ENCODE measurements at places on chromosomes 5 and 9. TPM values are rescaled to one million over a fixed set of nuclear protein-coding genes. Genes with fewer than 3 reads are reported as not detected.
A peak's percentile ranks its signal among the peaks of the same experiment; 100 is the strongest.

Gene NTNG2
- total RNA-seq, result not detected

Gene SLC6A19
- not detected for total RNA-seq

Gene BAAT
- total RNA-seq, result 0.57 TPM

Gene TEK
- 0.15 TPM for total RNA-seq

Gene GMCL2
- total RNA-seq, result not detected

Gene CACFD1
- total RNA-seq, result 59.5 TPM

Gene DNAJC21
- 20.1 TPM for total RNA-seq

Gene CTSL
- 6.4 TPM for total RNA-seq

DNA sequence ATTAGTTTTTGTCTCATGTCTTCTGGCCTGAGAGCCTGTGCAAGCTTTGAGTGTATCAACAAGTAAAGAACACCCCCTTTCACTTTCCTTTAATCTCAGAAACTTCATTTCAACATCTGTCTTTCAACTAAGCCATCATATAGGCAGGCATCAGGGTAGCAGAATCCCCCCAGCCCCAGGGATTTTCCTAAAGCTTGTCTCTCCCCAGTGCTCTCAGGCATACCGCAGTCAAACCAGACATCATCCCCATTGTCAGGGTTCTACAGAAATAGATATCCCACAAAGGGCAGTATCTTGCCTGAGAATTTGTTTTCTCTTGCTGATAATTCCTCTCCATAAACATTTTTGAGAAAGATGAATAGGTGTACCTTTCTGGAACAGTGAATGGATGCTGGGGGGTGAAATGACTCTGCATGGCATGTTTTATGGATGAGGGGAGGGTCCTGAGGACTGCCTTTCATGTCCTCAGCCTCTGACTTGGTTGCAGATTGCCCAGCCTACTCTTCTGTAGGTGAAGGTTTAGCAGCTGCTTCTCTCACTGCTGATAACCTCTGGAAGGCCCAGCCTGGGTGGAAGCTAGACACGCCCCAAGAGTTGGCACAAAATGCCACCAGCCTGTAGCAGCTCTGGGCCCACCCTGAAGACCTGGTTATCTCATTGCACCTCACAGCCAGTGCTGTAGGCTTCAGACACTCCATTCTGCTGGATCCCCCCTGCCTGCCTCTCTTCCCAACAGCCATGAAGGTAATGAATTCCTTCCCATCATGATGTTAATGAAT is 20.5 kb upstream of the SHB start:
- DNase-seq, result no peak

DNA sequence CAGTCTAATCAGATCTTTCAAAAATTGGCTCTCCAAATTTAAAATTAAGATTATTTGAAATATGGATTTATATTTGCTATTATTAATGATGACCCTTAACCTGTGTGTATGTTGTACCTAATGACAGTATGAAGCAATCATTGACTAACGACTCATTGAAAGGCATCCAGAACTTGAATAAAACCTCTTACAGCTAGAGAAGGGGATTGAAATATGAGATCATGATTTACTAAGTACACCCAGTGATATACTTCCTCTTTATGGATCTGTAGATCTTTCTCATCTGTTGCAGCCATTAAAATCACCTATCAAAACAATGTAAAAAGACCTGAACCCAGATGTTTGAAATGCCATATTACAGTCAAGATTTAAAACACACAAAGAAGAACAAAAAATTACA is 126.5 kb downstream of the RPS23 start:
- no peak for DNase-seq

DNA sequence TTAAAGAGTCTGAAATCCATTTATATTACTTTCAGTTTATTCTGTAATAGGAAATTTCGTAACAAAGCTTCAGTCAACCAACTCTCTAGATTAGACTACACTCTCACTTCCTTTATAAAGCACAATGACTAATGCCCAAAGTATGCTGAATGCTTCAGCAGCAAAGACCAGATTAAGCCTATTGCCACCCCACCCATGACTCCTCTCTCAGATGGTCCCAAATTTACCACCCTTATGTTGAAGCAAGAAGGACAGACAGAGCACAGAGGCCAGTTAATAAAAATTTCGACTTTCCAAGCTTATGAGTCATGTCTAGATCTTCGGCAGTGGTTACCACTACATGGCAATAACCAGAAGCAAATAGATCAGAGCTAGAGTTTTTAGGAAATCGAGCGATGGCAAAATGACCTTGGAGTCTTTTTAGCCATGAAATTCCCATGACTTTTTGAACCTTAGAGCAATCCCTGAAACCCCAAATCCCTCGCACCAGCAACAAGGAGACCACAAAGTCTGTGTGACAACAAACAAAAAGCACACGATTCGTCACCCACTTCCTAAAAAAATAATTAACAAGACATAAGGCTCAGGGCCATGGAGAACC is 287.8 kb upstream of the RASA1 start:
- DNase-seq, result peak; percentile 15

GRCh38 chr9:116987721-116988485 is 300.8 kb downstream of the TRIM32 start:
- DNase-seq, result no peak

GRCh38 chr9:89558948-89559347 is 45.9 kb upstream of the GADD45G start:
- DNase-seq, result no peak

DNA sequence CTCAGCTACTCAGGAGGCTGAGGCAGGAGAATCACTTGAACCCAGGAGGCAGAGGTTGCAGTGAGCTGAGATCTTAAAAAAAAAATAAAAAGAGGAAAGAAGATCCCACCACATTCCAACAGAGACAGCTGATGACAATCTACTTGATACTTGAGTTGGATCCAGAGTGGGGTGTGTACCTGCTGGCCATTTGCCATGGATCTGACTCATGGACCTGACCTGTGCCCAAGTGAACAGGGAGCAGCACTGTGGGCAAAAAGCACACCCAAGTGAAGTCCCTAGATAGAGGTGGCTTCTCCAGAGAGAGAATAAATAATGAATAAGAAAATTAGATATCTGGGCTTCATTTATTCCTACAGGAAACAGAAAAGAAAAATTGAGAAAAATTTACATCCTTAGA is 81.2 kb upstream of the MIER3 start:
- peak; percentile 90 for DNase-seq

DNA sequence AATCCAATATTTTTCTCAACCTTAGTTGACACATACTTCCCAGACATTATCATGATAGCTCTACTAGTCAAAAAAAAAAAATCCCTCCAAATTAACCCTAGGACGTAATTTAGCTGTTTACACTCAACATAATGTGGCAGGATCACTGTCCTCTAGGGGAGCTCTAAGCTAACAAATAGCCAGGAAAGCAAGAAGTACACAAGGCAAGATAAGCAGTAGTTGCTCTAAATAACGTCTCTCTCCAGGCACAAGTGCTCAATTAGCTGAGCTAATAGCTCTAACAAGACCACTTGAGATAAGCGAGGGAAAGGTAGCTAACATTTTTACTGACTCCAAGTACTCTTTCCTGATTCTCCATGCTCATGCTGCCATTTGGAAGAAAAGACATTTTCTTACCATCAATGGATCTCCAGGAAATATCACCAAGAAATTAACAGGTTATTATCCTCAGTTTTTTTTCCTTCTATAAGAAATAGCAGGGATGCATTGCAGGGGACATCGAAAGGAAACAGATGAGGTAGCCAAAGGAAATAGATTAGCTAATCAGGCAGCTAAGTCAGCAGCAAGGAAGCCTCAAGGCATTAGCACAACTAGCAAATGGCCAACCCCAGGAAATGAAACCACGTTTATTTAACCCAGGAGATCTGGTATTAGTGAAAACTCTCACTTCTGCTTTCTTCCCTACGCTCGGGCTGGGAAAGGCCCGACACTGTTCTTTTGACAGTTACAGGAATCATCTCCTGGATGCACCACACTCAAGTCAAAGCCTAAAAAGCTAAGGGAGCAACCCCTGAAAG is 614.1 kb downstream of the PTPRD start:
- DNase-seq, result peak; percentile 31

DNA sequence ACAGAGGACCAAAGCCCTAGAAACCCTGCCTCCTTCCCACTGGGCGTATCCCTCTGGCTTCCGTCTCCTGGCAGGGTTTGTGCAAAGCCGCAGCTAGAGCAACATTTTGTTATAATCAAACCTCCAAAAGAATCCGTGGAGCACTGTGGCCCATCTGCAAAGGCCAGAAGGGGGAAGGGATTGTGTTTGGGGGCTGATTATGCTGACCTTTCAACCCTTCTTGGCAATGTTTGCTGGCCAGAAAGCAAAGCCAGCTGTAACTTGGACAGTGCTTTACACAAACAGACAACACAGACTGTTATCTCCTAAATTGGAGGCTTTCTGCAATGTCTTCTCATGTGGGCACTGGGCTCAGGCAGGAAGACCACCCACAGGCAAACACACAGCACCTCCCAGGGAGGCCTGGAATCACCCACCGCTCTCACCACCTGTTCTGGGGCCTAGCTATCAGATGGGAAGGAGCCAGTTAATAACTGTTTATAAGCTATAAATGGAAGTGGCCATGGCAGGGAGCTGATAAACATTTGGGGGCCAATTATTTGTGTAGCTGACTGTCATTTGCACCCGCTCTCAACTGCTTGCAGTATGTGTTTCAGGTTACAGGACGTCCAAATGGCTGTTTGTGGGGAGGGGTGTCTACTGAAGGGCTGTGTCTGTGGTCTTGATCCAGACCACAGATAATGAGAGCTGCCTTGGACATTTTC is 121.6 kb upstream of the ERCC6L2 start:
- no peak for DNase-seq

DNA sequence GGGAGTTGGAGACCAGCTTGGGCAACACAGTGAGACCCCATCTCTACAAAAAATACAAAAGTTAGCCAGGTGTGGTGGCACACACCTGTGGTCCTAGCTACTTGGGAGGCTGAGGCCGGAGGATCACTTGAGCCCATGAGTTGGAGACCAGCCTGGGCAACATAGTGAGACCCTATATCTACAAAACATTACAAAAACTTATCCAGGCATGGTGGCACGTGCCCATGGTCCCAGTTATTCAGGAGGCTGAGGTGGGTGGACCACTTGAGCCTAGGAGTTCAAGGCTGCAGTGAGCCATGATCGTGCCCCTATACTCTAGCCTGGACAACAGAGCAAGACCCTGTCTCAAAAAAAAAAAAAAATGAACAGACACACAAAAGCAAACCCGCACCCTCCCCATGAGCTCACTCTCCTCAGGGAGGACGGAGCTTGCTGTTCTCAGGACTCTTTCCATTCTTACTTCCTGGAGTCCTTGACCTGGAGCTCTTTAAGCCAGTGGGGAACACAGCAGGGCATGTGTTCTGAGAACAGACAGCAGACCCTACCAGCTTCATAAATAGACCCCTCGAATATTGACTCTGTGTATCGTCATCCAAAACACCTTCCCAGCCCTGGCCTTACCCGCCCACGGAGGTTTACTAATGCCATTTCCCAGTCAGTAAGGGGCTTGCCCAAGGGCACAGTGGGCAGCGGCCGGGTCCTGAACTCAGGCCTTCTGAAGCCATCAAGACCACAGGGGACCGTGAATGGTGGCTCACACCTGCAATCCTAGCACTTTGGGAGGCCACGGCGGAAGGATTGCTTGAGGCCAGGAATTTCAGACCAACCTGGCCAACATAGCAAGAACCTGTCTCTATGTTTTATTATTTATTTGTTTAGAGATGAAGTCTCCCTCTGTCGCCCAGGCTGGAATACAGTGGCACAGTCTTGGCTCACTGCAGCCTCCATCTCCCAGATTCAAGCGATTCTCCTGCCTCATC is 11.1 kb downstream of the PTGES2 start:
- no peak for DNase-seq

GRCh38 chr5:55855509-55855908 is 4.4 kb downstream of the IL31RA start:
- no peak for DNase-seq

- DNase-seq, result no peak
These were observed 143.0 kb downstream of the FGF1 start for GRCh38 chr5:142542906-142543305.

GRCh38 chr5:74201334-74202081 is 439.0 kb downstream of the ENC1 start:
- DNase-seq, result peak; percentile 94

DNA sequence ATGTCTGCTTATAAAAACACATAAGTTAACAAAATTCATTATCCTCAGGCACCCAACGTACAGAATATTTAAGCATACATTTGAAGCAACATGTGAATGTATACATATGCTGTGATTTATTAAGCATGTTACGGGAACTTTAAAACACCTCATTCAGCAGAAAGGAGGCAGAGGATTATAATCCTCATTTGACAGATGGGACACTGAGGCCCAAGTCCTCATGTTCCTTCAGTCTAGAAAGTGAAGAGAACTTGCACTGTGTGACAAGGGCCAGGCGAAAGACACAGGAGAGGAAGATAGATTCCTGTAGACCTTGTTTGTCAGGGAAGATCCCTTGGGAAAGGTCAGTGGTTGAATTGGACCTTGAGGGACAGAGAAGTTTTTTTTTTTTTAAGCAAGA is 7.6 kb upstream of the PSMD5 start:
- no peak for DNase-seq

GRCh38 chr9:131297903-131298302 is 8.4 kb downstream of the PLPP7 start:
- DNase-seq, result no peak

GRCh38 chr5:135395451-135395850 is 3.6 kb downstream of the MACROH2A1 start:
- DNase-seq, result no peak

DNA sequence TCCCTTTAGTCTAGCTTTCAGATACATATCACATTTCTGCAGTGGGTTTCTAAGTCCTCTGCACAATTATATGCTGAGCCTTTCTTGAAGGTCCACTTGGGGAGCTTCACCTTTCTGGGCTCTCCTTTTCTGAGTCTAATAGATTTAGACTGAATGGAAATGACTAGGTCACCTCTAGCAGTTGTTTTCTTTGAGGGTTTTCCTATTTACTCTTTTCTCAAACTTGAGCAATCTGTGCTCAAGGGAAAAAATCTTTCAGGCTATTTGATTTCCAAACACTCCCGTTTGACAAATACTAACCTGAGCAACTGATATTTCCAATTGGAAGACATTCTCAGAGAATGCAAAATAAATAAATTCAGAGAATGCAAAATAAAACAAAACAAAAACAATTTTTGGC is 39.0 kb downstream of the ISOC1 start:
- no peak for DNase-seq

DNA sequence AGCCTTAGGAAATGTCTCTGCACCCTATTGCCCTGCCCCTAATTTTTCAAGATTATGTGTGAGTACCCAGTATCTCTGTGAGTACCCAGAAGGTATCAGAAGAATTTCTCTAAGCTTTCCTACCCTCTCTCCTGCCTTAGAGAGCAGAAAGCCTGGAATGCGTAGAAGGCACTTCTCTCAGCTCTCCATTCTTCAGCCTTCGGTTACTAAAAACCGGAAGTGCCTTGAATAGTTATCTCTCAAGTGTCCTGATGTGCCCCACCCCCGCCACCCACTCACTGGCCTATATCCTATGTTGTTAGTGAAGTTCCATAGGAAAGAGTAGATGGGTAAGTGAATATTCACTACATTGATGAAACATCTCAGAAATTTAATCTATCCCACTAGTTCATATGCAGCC is 210.7 kb upstream of the CDH10 start:
- no peak for DNase-seq
